T-helper 22 cell (primary cell): ENCODE measurements at places on chromosomes 5 and 9.

DNA sequence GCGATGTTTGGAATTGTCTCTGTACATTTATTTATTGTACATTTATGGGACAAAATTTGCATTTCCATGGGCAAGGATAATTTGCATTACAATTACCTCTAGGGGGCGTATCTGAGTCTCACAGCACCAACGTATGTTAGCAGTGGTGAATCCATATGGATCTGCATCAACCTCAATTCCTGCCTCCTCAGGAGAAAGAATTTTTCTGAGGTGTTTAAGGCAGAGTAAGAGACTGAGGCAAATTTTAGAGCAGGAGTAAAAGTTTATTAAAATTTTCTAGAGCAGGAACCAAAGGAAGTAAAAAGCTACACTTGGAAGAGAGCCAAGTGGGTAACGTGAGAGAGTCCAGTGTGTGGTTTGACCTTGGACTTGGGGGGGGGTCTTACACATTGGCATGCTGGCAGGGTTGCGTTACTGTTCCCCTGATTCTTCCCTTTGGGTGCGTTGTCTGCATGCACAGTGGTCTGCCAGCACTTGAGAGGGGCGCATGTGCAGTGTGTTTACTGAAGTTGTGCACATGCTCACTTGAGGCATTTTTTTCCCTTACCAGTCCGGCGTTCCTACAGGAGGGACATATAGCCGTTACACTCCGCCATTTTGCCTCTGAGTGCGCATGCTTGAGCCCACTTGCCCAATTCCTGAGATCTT lies 21.0 kb upstream of the RAB14 start:
- DNase-seq, result no peak

DNA sequence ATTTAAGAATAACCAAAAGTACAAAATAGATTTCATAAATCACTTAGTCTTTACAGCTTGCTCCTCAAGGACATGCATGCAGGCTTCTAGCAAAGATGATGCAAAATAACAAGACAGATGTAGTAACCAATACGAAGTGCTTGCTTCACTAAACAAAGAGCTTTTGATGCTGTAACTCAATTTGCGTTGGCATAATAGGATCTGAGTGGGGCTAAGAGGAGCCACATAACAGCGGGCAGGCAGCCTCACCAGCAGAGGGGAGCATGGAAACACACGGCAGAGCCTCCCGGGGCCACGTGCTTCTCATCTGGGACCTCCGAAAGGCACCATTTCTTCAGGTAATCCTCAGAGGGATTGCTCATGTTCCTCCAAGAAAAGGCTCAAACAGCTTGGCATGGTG lies 139.7 kb downstream of the C5orf15 start:
- no peak for DNase-seq

DNA sequence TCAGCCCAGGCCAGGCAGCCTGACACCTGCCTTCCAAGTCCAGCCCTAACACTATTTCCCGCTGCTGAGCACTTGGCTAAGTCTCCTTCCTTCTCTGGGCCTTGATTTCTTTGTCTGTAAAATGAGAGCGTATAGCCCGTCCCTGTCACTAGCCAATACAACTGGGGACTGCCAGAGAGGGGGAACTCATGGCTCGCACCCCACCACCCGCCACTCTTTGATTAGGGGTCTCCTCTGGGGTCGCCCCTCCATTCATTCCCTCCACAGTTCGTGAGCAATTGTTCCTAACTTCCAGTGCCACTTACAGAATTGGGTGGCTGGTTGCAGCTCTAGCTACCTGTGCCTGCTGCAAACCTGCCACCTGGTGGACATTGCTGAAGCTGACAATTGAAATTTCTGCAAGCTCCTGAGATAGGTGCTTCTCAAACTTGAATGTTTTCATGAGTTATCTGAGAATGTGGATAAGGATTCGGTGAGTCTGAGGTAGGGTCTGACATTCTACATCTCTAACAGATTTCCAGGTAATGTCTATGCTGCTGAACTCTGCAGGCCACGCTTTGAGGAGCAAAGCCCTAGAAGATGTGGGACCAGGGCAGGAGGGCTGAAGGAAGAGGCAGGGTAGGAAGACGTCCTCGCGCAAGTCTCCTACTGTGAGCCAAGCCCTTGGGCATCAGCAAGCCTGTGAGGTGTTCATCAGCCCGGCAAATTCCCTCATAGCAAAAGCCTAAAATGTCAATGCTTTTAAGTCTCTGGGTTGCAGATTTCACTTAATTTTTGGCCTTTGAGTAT lies 13.3 kb upstream of the RECK start:
- DNase-seq, result peak; percentile 30

DNA sequence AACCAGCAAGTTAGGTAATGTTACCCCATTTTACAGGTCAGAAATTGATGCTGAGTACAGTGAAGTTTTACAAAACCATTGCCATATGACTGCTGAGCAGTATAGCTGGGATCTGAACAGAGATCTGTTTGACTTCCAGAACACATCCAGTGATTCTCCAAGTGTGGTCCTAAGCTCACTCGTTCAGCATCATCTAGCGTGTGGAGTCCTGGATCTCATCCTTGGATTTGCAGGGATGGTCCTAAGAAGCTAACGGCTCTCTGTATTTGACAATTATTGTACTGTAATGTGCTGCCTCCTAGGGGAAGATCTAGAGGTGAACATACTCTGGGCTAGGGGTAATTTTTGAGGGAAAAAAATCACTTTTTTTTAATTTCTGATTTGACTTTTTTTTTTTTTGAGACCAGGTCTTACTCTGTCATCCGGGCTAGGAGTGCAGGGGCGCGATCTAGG lies 1.4 kb downstream of the SLC26A2 start:
- no peak for DNase-seq

- no peak for DNase-seq
These were observed 37.9 kb downstream of the SH3TC2 start for GRCh38 chr5:149024943-149025342.

DNA sequence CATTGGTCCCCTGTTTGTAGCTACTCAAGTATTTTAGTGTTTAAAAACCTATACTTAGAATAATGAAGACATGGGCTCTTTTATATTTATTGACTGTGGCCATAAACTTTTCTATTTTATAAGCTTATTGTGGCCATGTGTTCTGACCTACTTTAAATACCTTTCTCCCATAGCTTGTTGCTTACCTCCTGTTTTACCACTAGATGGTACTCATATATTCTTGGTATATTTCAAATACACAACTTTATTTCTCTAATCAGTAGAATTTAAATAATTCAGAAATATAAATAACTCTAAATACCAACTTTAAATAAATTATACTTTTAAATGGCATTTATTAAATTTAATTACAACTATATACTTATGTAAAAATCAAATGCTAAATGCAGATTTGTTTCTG lies 498.0 kb downstream of the PRDM9 start:
- DNase-seq, result no peak

DNA sequence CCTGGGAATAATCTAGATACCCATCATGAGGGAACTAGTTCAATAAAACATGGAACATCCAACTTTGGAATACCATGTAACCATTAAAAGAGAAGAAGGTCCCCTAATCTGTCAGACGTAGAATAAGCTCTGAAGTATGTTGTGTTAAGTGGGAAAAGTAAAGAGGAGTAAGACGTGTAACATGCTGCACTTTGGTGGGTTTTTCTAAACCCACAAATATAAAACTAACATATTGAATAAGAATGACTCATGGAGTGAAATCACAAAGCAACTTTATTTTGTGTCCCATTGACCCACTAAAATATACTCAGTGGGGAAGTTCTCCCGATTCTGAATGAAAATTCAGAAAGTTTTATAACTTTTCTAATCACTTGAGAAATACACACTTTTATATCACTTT lies 67.9 kb upstream of the PIK3R1 start:
- DNase-seq, result no peak

GRCh38 chr5:143976055-143976454 lies 164.1 kb downstream of the HMHB1 start:
- DNase-seq, result no peak

DNA sequence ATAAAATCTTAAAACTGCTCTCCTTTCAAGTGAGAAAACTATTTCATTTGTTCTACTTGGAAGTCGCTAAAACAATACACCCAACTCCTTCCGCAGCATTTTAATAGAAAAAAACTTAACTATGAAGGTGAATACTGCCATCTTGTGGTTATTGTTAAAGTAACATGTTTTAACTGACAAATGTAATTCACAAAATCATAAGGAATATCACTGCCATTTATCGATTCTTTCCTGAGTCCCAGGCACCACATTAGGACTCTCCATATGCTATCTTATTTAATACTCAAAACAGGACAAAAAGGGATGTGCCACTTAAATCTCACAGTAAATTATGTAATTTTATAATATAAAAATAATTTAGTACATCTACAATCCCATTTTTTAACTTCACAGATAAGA lies 130.5 kb upstream of the ITGA1 start:
- DNase-seq, result no peak

DNA sequence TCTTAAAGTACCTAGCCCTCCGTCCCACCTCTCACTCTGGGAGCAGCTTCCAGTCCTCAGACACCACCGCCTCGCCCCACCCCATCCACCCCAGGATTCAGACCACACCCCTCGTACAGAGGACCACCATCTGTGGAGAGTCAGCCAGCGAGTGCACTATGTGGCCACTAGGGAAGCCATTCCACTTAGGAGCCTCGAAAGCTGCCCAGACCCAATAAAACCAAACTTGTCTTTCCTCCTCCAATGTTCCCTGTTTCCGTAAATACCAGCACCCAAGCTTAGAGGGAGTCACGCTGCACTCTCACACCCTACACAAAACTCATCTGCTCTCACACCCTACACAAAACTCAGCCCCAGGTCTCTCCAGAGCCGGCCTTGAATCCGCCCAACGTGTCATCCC lies 1.9 kb downstream of the GCNT4 start:
- no peak for DNase-seq

GRCh38 chr5:79202076-79202475 lies 33.9 kb upstream of the JMY start:
- DNase-seq, result no peak

DNA sequence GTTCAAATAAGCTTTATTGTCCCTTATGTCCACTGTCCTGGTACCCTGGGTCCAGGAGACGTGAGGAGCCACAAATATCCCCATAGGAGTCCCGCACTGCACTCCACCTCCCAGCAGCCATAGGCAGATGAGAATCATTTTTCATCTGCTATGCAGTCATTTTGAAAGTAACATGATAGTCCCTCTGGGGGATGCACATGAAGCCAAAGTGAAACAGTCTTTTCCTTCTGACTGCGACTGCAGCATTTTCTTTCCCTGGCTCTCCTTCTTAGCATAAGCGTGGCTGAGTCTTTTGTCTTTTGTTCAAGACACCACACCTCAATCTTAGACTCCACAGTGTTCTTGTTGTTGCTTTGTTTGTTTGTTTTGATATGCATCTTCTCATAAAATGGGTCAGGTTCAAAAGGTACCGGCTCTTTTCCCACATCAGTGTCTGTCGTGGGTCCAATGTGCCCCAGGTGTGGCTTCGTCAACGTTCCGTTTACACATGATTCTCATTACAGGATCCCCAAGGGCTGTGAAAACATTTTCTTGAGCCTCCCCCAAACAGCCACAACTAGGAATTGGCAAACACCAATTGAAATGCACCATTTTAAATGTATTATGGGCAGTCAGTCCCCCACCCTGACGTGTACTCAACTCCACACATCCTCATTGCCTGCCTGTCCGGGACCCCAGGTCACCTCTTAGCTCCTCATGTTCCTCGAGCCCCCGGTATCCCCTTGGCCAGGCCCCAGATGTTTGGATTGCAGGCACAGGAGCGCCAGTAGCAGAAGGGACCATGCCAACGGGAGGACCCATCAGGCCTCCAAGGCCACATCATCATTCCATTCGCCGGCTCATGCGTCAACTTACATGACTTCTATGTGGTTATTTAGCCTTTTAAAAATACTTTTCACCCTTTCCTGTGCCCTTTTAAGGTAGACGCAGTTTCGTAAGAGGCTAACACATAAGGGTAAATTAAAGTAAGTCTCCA lies 237.8 kb upstream of the DAPK1 start:
- DNase-seq, result no peak

DNA sequence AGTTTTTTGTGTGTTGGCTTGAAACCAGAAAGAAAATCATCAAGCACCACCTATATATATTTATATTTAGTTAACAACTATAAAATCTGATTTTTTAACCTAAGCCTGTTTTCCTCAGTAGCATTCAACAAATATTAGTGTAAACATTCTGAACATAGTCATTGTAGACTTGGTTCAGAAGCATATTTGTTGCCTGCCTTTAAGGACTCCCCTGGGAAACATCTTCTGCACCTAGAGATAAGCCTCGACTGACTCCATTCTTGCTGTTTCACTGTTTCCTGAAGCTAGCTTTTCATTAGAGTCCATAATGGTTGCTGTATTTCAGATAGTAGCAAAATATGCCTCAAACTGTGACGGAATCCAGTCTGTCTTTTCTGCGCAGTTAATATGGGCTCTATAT lies 123.5 kb downstream of the TRIO start:
- DNase-seq, result no peak

DNA sequence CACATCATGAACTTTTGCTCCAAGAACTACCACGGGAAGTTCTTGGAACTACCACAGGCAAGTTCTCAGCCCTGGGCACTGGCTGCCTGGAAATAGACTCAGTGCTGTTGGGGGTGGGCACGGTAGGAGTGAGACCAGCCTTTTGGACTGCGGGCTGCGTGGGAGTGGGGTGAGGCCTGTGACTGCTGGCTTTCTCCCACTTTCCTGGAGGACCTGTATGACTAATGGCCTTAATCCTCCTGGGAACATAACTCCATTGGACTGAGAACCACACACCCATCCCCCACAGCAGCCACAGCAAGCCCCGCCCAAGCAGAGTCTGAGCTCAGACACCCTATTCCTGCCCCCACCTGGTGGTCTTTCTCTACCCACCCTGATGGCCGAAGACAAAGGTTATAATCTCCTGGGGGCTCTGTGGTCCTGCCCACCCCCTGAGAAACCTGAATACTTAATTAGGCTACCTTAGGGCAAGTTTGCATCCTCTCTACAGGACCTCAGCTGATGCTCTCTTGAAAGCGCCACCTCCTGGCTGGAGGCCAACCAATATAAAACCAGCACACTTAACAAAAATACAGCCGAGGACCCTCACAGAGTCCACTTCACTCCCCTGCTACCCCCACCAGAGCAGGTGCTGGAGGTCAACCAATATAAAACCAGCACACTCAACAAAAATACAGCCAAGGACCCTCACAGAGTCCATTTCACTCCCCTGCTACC lies 112.6 kb downstream of the CACNA1B start:
- no peak for DNase-seq

GRCh38 chr5:149610589-149611255 lies 29.4 kb downstream of the ARHGEF37 start:
- no peak for DNase-seq

DNA sequence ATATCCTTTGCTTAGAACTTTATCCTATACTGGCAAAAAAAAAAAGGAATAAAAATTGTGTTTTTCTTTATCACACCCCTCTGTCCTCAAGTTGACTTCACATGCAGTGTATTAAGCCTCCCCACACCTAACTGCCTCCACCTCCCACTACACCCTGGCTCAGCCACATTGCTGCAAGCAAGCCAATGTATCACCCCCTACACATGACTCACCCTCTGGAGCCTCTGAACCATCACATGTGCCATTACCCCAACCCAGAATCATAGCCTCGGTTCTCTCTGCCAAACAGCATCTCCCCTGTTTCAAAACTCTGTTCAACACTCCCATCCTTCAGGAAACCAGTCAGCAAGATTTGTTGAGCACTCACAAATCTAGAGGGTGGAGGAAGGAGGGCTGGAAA lies 209.0 kb downstream of the CWC27 start:
- no peak for DNase-seq
